Mucosa of descending colon (tissue), 3 donors: ENCODE measurements at places on chromosomes 16 and 17. TPM values are rescaled to one million over a fixed set of nuclear protein-coding genes. Genes with fewer than 3 reads are reported as not detected.

Gene EFNB3
- total RNA-seq, result 0.35 TPM

DNA sequence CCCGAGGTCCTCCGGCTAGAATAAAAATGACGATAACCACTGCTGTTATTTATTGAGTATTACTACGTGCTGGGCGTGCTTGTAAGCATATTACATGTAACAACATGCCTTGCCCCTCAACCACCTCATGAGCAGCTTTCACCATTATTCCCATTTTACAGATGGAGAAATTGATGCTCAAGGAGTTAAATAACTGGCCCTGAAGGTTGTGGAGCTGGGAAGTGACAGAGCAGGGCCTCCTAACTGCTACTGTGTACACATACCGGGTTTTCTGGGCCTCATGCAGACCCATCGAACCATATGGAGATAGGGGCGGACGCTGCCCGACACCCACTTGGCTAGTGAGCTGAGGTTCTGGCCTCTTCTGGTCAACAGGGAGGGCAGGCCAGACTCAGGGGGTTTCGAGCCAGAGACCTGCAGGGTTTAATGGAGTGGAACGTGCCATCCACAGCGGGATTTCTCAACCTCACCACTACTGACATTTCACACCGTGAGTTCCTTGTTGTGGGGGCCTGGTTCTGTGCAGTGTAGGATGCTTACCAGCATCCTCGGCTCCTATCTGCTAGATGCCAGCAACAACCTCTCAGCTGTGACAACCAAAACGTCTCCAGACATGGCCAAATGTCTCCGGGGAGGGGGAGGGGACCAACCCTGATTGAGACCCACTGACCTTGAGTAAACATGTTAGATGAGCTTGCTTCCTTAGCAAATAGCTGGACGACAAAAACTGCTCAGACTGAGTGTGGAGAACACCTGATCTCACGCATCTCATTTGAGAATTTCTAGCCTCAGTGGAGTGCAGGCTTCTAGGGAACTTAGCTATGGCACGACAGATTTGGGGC is 432.0 kb downstream of the SLC39A11 start:
- no peak for DNase-seq

- peak; percentile 86 for DNase-seq
Observed at GRCh38 chr16:379183-379960, 2.4 kb downstream of the PGAP6 start.

DNA sequence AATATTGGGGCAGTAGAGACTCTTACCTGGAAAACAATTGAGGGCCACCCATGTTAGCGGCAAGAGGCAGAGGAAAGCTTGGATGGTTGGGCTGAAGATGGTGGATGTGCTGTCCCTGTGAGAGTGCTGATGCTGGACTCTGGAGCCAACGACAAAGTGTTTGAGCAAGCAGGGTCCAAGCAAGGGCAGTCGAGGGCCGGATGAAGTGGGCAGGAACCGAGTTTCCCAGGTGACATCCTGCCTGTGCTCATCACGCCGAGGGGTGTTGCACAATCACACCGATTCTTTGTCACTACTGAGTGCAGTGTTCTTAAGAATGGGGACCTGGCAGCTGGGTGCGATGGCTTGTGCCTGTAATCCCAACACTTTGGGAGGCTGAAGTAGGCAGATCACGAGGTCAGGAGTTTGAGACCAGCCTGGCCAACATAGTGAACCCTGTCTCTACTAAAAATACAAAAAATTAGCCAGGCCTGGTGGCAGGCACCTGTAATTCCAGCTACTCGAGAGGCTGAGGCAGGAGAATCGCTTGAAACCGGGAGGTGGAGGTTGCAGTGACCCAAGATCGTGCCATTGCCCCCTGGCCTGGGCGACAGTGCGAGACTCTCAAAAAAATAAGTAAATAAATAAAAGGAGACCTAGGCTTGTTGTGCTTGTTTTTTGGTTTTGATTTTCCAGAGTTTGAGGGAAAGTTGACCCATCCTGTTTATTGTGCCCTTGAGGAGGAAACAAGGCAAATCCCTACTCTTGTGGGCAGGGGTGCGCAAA is 6.1 kb downstream of the PYCARD start:
- DNase-seq, result no peak

DNA sequence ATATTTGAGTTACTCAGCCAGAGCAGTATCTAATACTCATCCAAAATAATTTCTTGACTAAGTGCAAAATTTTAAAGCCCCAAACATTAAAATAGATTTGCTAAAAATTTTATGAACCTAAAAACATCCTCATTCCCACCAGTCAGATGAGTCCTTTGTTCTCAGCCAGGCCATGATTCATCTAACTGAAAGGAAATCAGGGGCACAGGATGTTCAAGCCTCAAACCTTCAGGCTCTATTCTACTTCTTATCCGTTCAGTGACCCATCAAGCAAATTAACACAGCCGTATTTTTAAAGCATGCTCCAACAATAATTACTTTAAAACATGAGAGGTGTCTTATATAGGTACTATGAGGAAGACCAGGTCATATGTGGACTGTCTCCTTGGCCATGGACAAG is 176.5 kb upstream of the MON1B start:
- DNase-seq, result no peak

DNA sequence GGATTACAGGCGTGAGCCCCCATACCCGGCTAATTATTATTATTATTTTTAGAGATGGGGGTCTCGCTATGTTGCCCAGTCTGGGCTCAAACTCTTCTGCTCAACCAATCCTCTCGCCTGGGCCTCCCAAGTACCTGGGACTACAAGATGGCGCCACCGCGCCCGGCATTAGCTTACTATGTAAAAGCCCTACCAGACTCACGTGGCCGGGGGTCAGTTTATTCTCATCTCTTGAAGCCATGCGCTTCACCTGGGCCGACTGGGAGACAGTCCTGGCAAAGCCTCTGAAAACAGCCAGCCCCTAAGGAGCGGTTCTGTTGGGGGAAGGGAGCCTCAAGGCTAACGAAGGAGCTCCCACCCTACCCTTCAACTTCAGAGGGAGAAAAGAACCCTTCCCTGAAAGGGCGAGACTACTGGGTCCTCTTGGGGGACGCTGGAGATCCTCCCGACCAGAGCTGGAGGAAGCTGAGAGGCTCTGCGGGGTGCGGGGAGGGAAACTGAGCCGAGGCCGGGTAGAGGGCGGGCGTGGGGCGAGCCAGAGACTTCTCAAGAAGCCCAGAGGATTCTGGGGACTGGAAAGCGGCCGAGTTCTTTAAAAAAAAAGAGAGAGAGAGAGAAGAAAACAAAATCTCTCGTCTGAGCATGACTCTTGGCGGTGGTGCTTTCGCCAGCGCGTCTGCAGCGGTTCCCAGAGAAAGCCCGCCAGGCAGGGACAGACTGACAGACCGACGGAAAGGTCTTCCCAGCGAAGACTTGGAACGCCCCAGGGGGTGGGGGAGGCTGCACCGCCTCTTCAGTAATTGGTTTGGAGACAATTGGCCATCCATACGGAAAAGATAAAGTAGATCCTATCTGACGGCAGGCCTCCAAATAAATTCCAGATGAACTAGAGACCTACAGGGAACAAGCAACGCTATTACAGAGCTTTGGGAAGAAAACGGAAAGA is 5.6 kb upstream of the TUBG2 start:
- peak; percentile 49 for DNase-seq

GRCh38 chr16:9053006-9053601 is 38.3 kb upstream of the HAPSTR1 start:
- peak; percentile 33 for DNase-seq

Gene CHRNB1
- 8.3 TPM for total RNA-seq

DNA sequence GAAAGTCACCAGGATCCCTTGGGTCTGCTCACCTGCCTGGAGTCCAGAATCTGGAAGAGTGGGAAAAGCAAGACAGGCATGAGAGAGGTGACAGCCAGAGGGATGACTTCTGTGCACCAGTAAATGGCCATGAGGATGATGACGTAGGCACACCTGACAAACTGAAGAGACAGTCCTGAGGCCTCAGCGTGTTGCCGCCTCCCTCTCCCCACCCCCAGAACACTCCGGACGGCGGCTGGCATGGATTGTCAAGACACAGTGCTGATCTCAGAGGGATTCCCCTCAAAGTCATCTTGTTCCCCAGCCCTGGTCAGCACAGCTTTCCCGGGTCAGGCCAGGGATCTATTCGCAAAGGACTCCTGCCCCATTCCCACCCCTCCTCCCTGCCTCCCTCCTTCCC is 6.2 kb downstream of the SLC13A5 start:
- DNase-seq, result no peak

Gene CLEC10A
- 15.1 TPM for total RNA-seq

Gene AANAT
- total RNA-seq, result not detected

DNA sequence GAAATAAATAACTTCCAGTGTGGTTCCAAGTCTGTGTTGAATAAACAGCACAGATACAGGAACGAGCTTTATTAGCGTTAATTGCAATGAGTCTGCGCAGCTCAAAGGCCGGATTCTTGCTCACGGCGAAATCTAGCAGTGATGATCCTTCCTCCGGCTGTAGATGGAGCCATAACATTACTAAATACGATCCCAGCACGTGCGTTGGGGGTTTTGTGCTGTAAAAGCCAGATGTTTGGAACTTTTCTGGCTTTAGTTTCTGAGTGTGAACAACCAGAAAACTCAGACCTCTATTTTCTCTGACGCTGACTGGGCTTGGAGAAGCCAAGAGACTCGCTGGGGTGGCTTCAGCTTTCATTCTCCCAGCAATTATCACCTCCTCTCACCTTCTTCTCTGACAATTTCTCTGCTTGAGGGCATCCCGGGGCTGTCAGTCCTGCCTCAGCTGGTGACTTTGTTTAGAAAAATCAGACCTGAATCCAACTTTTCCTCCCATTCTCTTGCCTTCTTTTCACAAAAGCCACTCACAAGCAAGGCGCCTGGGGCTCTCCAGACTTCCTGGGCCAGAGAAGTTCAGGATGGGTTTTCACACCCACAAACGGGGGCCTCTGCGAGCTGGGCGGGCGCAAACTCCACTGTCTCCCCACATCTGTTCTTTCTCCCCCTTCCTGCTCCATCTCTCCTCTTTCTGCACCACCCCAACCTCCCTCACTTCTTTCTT is 47.1 kb upstream of the AKTIP start:
- DNase-seq, result no peak

- no peak for DNase-seq
Observed at GRCh38 chr17:36931697-36932382, 5.4 kb upstream of the LHX1 start.

GRCh38 chr16:79795556-79795955 is 195.0 kb upstream of the MAF start:
- no peak for DNase-seq

Gene ZNF652
- 44.4 TPM for total RNA-seq

DNA sequence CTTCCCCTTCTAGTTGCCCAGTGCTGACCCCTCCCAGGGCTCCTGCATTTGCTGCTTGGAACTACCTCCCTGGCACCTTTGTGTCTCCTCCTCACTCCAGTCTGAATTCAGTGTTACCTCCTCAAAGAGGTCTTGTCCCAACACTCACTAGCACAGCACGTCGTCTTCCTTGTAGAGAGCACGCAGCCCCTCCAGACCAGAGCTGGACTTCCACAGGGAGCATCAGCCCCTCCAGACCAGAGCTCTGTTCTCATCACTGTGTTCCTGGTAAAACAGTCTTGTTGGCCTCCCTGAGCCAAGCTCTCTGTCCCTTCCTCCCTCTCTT is 27.8 kb upstream of the MGAT5B start:
- DNase-seq, result no peak

DNA sequence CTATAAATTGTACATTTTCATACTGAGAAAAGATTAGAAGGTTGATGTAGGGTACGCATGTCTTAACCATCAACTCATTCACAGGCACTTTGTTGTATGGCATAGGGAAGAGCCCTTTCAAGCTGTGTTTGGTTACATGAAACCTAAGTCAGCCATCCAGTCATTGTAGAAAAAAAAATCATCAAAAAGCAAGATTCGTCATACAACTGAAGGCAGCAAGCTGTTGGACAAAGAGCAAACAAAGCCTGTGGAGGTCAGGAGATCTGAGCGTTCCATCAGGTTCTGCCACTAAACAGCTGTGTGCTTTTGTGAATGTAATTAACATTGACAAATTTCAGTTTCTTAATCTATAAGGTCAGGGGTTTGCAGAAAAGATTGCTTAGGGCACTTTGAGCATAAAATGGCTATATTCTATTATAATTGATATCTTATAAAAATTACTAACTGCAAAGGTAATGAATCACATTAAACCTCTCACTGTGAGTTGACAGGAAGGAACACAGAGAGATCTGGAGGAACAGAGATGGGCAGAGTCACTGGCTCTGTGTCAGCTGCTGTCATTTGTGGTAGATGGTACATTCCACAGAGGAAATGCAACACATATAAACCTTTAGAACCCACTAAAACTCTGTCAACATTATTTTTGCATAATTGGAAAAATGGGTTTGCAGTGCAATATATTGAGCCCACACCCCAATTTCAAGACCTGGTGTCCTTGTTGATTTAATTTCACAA is 66.3 kb upstream of the MYOCD start:
- no peak for DNase-seq

GRCh38 chr16:55588799-55589198 is 22.3 kb downstream of the CAPNS2 start:
- DNase-seq, result no peak

GRCh38 chr17:39636587-39636926 is 387 bp upstream of the STARD3 start:
- no peak for DNase-seq

DNA sequence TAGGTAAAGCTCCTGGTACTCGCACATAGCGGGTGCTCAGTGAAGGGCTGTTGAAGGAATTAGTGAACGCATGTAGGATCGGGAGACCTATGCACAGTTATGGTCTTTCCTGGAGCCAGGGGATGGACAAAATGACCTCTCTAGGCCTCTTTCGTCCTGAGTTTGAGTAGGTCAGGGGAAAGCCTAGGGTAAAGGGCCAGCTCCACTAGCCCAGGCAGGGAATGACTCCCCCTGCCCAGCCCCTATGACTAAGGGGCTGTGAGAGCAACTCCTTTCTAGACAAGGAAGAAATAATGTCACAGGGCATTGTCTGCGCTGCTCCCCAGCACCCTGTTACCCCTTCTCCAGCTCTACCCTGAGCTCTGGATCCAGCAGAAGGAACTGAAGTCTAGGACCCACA is 24.6 kb upstream of the FMNL1 start:
- no peak for DNase-seq

DNA sequence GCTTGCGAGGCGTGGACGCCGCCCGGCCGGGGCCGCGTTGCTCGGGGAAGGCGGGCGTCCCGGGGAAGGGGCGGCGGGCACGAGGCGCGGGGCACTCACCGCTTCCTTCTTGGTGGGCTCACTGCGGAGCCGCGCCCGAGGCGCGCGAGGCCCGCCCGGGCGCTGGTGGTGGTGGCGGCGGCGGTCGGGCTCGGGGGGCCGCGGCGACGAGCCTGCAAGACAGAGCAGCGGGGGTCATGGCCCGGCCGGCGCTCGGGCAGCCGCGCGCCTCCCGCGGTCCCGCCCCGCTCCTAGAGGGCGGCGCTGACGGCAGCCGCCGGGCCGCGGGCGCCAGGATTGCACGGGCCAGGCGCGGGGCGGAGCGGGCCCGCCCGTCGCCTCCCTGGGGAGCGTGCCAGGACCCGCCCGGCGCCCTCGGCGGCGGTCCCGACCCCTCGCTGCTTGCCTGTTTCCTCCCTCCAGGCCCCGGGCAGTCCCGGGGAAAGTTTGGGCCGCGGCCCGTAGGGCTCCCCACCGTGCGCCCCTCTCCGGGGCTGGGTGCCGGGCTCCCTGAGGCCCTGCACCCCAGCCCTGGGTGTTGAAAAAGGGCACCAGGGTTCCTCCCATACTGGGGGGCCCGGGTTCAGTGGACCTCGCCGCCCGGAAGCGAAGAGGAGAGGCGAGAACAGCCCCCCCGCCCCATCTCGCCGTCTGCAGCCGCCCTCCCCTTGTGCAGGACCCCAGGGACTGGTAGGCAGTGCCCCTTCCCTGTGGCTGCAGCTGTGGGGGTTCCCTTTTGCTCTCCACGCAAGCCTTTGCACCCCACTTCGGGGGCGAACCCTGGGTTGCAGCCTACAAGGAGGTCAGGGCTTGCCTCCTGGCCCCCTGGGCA is at the start of gene C16orf74:
Gene C16orf74, minus strand, starts transcription at position 270 of the 871 bp plus-strand sequence. CDS start 15,879 bp downstream, outside the sequence.
- peak; percentile 73 for DNase-seq
